Naive thymus-derived CD8-positive, alpha-beta T cell (primary cell): ENCODE measurements at places on chromosomes 4 and X. TPM values are rescaled to one million over a fixed set of nuclear protein-coding genes. Genes with fewer than 3 reads are reported as not detected.

GRCh38 chr4:186013419-186014186 lies 55.4 kb upstream of the TLR3 start:
- DNase-seq, result no peak

DNA sequence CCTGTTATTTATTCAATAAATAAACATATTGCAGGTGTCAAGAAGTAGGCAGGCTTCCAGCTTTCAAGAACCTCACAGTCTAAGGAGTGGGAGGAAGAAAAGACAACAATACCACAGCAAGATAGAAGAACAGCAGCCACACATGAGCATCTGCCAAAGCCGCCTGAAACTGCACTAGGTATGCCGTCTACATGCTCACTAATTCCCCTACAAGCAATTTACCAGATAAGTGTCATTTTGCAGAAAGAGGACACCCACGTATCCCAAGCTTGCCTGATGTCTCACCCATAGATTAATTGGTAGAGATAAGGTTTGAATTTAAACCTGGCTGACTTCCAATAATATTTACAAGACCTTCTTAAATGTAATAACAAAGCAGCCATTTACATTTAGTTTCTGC lies 439.4 kb upstream of the CPEB2 start:
- no peak for DNase-seq

DNA sequence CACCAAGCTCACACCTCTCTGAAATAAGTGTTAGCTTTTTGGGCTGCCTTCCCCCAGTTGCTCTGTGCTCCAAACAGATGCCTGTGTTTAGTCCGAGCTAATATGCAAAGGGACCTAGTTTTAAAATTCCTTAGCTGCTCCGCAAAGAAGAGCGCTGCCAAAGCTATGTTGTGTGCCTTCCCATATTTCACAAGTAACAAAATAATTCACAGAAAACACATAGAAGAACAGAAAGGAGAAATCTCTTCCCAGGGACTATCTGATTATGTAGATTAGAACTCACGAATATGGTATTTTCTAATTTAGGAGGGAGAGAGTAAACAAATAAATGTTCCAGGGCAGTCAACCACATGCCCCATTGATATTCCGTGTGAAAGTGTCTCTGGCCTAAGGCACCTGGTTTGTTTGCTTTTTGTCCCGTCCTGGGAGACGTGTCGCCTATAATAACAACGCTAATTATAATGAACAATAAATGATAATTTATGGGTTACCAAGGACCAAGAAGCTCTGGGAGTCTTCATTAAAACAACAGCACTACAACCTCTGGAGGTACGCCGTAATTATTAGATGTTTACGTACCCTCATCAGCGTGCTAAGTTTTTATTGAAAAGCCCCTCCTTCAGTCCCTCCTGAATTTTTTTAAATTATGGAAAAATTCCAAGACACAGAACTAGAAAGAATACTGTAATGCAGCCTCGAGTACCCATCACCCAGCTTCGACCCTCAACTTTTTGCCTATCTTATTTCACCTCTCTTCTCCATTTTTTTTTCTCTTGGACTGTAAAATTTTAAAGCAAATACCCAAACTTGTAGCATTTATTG lies 1.2 kb upstream of the CCNG2 start:
- DNase-seq, result no peak

The SPANXD gene
- total RNA-seq, result not detected

GRCh38 chr4:76694056-76694455 lies 203.9 kb downstream of the SOWAHB start:
- no peak for DNase-seq

GRCh38 chr4:152458801-152459302 lies 77.0 kb downstream of the FBXW7 start:
- no peak for DNase-seq

DNA sequence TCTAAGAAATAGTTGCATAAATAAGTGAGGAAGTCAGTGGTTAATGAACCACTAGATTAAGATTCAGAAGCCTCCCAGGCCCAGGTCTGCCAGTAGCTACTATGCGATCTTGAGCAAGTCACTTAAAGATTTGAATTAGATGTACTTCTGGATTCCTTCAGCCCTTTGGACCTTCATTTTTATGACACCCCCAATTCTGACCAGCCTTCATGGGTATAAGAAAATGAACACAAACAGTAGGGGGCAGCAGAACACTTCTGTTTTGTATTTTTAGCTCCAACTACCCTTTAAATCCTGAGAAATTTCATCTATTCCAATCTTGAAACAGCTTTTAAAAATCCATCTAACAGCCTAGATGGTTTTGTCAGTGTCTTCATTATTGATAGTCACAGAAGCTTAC lies 19.0 kb downstream of the TMEM47 start:
- no peak for DNase-seq

DNA sequence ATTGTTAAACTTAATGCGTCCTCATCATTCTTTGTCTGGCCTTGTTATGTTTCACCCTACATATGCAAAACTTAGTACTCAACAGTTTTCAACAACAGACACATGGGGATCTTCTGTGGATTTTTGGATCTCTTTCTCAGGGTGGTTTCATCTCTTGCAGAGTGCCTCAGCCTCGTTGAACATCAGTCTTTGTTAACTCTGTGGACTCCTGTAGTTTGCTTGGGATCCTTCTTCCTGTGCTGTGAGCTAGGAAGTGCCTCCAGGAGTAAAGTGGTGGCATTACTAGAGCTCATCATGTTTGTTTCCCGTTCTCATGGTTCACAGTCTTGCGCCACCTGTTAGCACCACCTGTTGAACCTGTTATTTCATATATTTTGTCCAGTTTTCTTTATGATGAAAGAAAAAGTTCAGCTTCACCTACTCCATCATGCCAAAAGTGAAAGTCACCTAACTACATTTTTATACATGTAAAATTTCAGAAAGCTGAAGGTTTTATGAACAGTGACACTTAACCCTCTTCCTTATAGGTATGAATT lies 27.5 kb upstream of the NDUFC1 start:
- no peak for DNase-seq

DNA sequence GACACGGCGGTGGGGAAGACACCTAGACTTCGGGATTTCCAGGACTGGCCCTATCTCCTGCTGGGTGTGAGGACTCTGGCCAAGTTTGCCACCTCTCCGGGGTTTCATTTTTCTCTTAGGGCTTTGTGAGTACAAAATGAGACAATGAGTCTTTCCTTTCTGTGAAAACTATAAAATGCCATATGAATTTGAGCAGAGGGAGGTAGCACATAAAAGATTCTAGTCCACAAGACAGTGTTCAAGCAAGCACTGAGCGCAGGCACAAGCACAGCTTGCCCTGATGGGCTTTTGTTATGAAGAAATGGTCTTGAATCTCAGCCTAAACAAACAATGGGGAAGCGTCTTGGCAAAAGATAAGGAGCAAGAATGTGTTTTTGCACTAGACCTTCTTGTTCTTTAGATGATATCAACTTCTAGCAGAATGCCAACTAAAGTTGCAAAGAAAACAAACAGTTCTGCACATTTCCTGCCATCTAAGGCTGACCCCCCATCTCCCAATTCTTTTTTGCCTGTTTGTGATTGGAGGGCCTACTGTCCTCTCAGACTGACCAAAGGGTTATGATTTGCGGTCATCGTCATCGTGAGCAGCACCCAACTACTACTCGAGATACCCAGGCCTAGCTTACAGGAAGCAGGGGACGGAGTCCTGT lies 73.0 kb upstream of the ZNF518B start:
- DNase-seq, result no peak

- no peak for DNase-seq
Measured at GRCh38 chrX:105051364-105051763, 169.1 kb downstream of the TEX13A start.

- no peak for DNase-seq
Measured at GRCh38 chr4:1057403-1057745, 45.9 kb downstream of the FGFRL1 start.

DNA sequence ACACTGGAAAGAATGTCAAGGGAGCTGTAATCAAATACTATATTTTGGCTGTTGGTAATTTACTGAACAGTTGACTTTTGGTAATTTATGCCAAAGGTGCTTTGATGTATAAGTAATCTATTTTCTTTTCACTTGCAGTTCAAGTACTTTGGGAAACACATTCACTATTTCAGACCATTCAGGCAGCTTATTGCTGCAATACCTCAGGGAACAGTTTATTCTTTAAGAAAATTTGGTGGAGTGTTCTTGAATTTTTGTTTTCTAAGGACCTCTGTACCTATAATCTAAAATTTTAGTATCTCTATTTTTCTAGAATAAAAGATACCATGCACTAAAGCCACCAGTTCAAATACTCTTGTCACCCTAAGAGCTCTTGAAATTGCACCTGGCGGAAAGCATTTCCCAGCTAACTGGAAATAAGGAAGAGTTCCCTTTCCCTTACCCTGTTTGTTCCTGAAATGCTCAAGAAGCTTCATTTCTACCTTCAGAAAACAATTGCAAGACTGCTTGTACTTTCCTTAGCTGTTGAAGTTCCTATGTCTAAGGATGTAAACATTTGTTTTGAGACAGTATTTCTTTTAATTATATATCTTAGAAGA lies 633.5 kb upstream of the FAT1 start:
- DNase-seq, result no peak

The IL13RA2 gene
- total RNA-seq, result not detected

The GRK4 gene
- 3.7 TPM for total RNA-seq
